ENCODE measurements at places on chromosomes 6 and 20.
A peak's percentile ranks its signal among the peaks of the same experiment; 100 is the strongest.

GRCh38 chr6:123430970-123431369 lies 205.8 kb downstream of the TRDN start:
- DNase-seq = no peak

- no peak for DNase-seq
Measured at GRCh38 chr6:84280639-84281038, 53.2 kb upstream of the CEP162 start.

GRCh38 chr6:25930532-25931410 lies at the start of gene SLC17A2:
SLC17A2 (minus strand) TSS chr6:25930691; CDS start chr6:25925796, 4,895 bp downstream.
- no peak for DNase-seq

DNA sequence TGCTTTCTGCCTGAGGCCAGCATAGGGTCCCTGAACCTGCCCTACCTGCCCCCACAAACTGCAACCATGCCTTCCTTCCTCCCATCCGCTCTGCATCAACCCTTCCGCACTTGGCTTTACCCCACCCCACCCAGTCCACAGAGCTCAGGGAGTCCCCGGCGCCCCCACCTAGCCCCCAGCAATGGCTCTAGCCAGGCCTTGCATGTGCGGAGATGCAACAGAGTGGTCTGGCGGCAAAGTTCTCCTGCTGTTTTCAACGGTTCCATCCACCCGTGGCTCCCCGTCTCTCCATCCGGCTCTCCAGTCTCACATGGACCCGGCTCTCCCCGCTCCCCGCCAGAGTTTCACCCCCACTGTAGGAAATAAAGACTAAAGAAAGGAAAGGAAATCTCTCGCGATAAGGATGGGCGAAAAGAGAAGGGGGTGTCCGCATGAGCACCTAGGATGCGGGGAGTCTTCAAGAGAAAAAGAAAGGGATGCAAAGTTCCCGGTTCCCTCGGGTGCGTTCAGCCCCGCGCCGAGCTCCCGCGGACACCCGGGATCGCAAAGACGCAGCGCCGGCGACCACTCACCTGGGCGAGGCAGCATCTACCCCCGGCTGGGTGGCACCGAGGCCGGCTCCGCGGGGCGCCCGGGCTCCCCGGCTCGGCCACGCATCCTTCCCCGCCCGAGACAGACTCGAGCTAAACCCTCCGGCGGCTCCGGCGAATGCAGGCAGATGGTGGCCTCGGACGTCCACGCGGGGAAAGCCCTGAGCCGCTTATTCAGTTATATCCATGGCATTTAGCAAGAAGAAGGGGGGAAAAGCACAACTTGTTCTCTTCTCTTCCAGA lies 579 bp downstream of the LRFN2 start:
- peak; percentile 12 for DNase-seq

GRCh38 chr20:44632103-44632752 lies 19.3 kb downstream of the ADA start:
- DNase-seq = no peak

DNA sequence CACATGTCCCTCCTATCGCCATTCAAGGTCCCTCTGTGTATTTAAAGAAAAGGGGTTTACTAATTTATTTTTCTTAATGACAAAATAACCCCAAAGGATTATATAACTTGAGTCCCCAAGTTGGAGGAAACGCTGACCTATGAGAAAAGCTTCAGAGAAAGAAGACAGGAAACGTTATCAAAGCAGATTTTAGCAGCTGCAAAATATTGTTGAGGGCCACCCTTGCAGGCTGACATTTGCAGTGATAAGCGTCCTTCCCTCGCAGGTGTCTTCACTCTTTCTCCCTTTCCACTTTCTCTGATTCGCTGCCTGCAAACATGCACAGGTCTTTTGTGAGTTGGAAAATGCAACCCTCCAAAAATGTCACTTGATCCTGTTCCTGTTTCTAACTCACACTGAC lies 103.2 kb upstream of the RIPOR2 start:
- DNase-seq = no peak

DNA sequence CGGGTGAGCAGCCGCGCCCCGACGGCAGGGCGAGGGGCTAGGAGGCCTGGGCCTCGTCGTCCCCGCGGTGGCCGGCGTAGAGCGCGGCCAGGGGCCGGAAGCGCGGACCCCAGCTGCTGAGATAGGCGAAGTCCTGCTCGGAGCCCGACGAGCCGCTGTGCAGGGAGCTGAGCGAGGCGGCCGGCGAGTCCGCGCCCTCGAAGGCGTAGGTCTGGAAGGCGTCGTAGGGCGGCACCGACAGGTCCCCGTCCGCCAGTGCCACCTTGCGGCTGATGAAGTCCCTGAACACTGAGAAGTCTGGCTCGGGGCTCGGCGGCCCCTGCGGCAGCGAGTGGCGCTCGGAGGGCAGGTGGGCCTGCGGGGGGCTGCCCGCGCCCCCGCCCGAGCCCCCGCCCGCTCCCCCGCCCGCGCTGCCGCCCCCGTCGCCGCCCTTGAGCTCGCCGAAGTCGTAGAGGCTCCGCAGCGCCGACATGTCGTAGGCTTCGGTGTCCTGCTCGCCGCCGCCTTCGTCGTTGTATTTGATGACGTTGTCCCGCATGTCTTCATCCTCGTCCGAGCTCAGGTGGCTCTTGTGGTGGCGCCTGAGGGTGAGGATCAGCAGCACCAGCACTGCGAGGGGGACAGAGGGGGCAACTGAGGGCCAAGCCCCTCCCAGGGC lies 56.5 kb downstream of the CD40 start:
- peak; percentile 33 for DNase-seq

- no peak for DNase-seq
Measured at GRCh38 chr6:85321906-85322305, 128.0 kb upstream of the NT5E start.

GRCh38 chr6:160417146-160417545 lies 69.0 kb downstream of the SLC22A3 start:
- DNase-seq = no peak

GRCh38 chr6:16704401-16705045 lies 56.7 kb downstream of the ATXN1 start:
- DNase-seq = no peak

DNA sequence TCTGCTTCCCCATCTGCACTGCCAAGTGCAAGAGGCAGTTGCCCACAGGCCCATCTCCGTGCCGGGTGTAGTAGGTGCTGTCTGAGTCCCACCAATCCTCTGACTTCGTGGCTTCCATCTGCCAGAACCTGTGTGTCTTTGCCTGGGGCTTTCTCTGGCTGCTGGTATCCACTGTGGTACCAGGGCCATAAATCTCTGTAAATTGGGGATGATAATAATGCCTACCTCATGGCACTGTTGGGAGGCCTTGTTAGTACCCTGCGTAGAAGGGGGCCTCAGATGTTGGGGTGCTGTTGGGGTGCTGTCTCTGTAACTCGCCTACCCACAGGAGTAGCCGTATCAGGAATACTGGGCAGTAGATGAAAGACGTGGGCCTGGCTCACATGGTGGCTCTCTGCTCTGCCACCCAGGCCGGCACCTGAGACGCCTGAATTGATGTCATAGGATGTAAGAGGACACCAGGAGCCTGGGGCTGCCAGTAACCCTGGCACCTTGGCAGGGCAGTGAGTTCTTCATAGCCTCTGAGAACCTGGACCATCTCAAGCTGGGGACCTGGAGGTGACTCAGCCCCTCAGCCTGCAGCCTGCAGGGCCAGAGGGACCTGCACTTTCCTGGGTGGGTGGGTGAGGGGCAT lies 94.1 kb upstream of the RNF24 start:
- DNase-seq = no peak

- DNase-seq = no peak
Measured at GRCh38 chr6:25934156-25934555, 3.7 kb upstream of the SLC17A2 start.

- peak; percentile 24 for DNase-seq
Measured at GRCh38 chr20:62734881-62735280, 26.2 kb downstream of the NTSR1 start.

DNA sequence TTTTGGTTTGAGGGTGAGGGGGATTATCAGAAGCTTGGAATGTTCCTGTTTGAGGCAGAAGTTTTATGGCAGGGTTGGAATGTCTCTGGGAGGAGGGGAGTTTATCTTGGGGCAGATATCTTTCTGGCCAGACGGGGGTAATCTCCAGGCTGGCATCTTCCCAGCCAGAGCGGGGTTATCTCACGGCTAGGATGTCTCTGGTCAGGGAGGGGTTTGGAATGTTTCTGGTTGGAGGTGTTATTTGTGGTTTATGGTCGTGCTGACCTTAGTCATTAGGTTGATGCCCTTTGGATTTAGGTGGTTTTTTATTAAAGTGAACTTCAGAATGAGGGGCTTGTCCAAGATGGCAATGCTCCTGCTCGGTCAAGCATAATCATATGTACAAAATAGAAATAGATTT lies 14.8 kb downstream of the PGK2 start:
- DNase-seq = no peak

DNA sequence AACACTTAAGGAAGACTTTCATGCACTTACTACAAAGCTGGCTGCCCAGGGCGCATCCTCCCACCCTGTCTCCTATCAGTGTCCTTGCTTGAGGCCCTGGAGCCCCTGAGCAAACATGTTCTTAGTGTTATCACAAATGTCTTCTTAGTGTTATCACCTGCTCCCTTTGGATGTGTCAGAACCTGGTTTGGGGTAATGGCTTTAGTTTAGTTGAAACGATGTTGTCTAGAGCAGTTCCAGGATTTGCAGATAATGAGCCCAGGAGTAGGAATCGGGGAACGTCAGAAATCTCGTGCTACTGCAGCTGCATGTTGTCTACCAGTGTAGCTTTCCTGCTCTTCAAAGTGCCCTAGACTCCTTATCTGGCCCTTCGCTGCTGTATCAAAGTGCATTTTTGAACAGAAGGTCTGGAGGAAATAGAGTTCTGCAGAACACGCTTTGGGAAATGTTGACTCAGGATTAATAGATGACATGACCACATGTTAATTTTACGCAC lies 69.6 kb downstream of the PHACTR2 start:
- DNase-seq = no peak

GRCh38 chr20:39581034-39581433 lies 618.9 kb downstream of the DHX35 start:
- no peak for DNase-seq

GRCh38 chr6:148247386-148248063 lies 95.1 kb upstream of the SASH1 start:
- DNase-seq = no peak

DNA sequence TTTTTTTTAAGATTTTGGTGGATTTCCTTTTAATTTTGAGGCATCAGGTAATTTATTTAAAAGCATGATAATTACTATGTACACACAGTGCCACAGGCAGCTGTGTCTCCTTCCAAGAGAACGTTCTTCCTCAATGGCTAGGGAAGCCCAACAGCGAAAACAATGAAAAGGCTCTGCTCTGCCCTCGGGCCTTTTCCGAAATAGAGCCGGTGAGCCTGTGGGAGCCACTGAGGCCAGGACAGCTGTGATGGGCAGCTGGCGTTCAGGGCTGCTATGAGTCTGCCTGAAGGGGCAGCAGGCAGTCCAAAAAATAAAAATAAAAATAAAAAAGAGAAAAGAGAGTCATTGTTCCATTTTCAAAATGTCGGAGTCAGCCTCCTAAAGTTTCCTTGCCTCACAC lies 443.8 kb downstream of the KIF16B start:
- DNase-seq = no peak

GRCh38 chr6:54681987-54682386 lies 164.6 kb upstream of the FAM83B start:
- DNase-seq = no peak

- no peak for DNase-seq
Measured at GRCh38 chr6:163886428-163886827, 471.9 kb downstream of the QKI start.

- no peak for DNase-seq
Measured at GRCh38 chr6:70130865-70131264, 172.0 kb downstream of the COL9A1 start.

GRCh38 chr6:106300944-106301343 lies 24.6 kb downstream of the ATG5 start:
- DNase-seq = no peak

DNA sequence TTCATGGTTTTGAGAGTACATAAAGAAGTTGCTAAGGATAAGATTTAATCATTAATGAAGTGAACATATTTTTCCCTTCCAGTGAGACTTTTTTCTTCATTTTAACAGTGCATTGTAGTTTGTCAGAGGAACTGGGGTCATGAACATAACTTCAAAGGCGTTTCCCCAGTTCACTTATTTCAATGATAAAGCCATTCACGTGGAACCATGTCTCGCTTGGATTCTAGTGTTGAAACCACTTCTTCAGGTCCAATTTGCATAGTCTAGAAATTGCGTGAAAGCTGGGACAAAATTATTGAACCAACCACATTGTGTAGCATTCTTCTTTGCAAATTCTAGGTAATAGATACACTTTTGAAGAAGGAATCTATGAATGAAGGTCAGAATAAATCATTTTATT lies 197.0 kb downstream of the CLIC5 start:
- DNase-seq = no peak

GRCh38 chr6:157587127-157587926 lies 206.3 kb downstream of the ZDHHC14 start:
- DNase-seq = no peak

DNA sequence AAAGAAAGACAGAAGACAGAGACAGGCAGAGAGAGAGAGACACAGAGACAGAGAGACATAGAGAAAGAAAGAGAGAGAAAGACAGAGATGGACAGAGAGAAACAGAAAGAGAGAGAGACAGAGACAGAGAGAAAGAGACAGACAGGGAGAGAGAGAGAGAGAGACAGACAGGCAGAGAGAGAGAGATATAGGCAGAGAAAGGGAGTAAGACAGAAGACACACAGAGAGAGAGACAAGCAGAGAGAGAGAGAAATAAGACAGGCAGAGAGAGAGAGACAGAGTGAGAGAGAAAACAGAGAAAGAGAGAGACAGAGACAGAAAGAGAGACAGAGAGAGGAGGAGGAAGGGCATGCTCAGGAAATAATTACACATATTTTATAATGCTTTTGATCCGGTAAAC lies 758.3 kb upstream of the DEFB115 start:
- DNase-seq = no peak

DNA sequence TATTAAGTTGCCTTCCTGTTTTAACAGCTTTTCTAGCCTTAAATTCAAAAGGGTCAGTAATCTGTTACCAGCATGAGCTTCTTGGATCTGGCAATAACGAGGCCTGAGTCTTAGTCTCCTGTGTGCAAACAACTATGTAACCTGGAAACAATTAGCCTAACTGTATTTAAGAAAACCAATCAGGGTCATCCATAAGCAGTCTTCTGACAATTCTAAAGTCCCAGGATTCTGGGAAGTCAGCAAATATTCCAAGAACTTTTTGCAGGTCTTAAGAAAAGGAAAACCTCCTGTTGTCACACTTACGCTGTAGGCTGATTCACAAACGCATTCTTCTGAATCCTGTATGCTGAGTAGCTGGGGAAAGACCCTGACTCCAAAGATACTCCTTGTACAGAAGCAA lies 90.4 kb downstream of the COL12A1 start:
- no peak for DNase-seq

GRCh38 chr20:13661070-13661685 lies 22.4 kb upstream of the TASP1 start:
- no peak for DNase-seq

GRCh38 chr6:99612551-99613408 lies 6.1 kb downstream of the PRDM13 start:
- DNase-seq = no peak

DNA sequence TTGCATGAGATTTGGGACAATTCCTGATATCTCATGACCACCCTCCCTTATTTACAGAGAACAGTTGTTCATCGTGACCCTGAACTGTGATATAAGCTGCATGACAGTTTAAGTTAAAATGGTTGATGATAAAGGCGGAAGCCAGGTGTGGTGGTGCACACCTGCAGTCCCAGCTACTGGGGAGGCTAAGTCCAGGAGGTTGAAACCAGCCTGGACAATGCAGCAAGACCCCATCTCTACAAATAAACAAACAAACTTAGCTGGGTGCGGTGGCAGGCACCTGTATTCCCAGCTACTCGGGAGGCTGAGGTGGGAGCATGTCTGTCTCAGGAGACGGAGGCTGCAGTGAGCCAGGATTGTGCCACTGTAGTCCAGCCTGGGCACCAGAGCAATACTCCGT lies 24.1 kb downstream of the COL20A1 start:
- DNase-seq = no peak

GRCh38 chr6:146957181-146958093 lies 246.8 kb upstream of the STXBP5 start:
- DNase-seq = no peak
